ENCODE measurements at places on chromosomes 16 and 17. TPM values are rescaled to one million over a fixed set of nuclear protein-coding genes. Genes with fewer than 3 reads are reported as not detected.

PRSS33 gene
- 0.13 TPM for polyA plus RNA-seq

WIPF2 gene
- polyA plus RNA-seq = 30.0 TPM

NPIPA7 gene
- 16.8 TPM for polyA plus RNA-seq

MTMR4 gene
- polyA plus RNA-seq = 45.4 TPM

CA5A gene
- polyA plus RNA-seq = 0.17 TPM

PMP22 gene
- polyA plus RNA-seq = 145 TPM

GSDMA gene
- polyA plus RNA-seq = 0.77 TPM

MARVELD3 gene
- polyA plus RNA-seq = 8.5 TPM

DNASE1L2 gene
- 1.7 TPM for polyA plus RNA-seq

MYO15A gene
- polyA plus RNA-seq = 3.2 TPM

- DNase-seq = no peak
Observed at GRCh38 chr17:81207610-81208581, 14.9 kb downstream of the CEP131 start.

DNA sequence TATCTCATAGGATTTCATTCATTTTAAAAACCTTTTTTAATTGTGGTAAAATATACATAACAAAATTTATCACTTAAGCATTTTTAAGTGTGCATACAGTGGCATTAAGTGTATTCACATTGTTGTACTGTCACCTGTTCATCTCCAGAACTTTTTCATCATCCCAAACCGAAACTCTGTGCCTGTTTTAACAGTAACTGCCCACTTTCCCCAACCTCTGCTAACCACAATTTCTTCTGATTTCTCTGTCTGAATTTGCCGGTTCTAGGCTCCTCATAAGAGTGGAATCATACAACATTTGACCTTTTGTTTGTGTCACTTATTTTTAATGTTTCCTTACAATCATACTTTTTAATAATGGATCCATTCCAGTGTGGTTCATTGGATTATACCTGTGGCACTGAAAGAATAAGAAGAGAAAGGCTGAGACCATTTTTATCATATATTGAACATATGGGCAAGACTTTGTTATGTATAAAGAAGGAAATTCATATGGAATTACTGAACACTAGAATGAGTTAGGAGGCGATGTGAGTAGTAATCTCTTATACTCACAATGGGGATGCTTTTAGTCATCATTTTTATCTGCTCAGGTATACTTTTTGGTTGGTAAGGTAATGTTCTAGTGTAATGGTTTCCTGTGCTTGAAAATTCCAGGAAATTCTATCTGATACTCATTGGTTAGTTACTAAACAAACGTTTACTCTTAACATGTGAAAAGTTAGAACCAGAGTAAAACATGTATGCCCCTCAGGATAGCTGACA, 10.8 kb downstream of the CYLD start:
- no peak for DNase-seq

- DNase-seq = no peak
Observed at GRCh38 chr16:50550035-50550434, 1.8 kb downstream of the NKD1 start.

DNA sequence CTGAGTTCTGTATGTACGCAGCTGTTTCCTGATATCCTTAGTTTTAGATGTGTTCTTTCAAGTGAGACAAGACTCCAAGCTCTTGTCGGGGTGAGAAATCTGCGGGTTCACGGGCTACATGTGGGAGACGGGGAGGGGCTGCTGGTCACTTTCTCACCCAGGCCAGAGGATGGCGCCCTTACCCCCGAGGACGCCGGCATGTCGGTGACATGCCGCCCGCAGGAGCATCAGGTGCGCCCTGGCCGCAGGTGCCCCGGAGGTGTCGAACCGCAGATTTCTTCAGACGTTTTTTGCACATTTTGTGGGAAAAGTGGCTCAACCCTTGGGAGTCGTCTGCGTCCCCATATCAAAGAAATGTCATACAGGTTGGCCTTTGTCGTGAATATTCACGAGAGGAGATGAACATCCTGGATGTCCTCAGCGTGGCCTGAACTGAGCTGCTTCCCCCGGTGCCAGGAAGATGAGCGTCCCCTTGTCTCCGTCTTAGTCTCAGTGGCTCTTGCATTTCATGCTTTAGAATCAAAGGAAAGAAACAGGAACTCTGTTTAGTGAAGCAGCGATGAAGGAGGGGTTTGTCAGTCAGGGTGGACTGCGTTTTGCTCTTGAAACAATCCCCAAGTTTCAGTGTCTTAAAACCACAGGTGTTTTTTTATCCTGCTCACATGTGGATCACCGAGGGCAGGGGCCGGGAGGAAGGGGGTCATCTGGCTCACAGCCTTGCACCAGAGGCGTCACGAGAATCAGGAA, 75.4 kb upstream of the ZNF750 start:
- DNase-seq = no peak

DNA sequence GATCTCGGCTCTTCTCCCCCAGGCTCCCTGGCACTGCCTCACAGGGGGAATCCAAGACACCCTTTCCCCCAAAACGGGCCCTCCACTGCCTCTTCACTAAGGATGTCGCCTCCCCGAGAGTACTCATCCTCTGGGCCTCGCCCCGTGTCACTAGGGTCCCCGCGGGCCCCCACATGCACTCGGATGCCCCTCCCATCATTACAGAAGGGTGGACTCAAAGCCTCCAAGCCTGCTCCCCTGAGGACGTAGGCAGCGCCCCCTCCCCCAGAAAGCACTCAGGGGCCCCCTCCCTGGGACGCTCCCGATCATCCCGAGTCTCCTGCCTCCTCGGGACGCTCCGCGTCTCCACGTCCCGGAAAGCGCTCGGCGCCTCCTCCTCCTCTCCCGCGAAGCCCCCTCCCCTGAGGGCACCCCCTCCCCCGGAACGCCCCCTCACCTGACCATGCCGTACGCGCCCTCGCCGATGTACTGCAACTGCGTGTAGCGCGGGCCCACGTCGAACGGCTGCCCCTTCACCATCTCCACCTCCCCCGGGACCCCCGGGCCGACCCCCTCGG, 338 bp downstream of the MAPK3 start:
- peak; percentile 71 for DNase-seq

DNA sequence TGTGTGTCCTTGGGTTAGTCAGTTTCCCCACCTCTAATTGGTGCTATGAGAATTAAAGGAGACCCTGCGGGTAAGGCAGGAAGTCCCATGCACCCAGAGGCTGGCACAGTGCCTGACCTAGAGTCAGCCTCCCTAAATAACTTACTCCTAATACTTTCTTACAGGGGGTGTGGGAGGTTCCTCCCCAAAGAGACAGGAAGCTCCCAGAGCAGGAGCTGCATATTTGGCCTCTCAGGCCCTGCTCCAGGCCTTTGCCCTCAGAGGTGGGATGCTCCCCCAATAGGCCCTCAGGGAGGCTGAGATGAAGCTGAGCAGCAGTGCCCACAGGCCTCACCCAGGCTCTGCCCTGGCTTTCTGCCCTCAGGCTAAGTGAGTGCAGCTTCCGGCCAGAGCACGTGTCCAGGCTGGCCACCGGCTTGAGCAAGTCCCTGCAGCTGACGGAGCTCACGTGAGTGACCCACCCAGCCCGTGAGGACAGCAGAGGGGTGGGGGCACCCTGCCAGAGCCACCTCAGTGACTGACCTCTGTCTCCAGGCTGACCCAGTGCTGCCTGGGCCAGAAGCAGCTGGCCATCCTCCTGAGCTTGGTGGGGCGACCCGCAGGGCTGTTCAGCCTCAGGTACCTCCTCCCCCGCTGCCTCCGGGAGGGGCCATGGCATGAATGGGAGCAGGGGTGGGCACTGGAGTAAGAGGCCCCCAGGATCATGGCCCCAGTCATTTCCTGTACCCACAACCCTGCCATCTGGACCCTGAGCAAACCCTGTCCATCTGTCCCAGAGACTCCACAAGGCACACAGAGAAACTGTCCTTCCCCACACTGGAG, 31.1 kb upstream of the CPNE2 start:
- DNase-seq = no peak

DNA sequence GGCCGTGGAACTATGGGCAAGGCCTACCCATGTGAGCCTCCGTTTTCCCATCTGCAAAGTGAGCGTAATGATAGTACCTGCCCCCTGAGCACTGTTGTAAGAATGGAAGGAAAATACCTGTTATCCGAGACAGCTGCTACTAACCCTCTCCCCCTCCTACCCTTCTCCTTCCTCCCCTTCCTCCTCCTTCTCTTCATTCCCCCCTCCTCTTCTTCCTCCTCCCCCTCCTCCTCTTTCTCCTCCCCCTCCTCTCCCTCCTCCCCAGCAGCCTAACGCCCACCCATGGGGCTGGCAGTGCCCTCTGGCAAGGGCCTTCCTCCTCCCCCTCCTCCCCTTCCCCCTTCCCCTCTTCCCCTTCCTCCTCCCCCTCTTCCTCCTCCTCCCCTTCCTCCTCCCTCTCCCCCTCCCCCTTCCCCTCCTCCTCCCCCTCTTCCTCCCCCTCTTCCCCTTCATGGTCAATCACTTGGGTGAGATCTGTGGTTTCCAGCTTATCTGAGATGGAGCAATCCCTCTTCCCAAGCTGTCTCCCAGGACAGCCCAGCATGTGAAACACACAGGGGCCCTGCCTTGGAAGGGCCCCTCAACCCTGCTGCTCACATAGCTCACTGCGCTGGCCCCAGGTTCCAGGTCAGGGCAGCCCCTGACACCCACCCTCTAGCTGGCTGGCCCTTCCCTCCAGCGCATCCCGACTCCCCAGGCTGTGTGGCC, 6.4 kb downstream of the ZFPM1 start:
- DNase-seq = no peak

- DNase-seq = no peak
Observed at GRCh38 chr16:17076092-17076754, 394.5 kb downstream of the XYLT1 start.

- DNase-seq = no peak
Observed at GRCh38 chr16:31083556-31083955, 5.2 kb downstream of the PRSS53 start.

- DNase-seq = no peak
Observed at GRCh38 chr16:53769787-53770186, 65.8 kb downstream of the FTO start.

DNA sequence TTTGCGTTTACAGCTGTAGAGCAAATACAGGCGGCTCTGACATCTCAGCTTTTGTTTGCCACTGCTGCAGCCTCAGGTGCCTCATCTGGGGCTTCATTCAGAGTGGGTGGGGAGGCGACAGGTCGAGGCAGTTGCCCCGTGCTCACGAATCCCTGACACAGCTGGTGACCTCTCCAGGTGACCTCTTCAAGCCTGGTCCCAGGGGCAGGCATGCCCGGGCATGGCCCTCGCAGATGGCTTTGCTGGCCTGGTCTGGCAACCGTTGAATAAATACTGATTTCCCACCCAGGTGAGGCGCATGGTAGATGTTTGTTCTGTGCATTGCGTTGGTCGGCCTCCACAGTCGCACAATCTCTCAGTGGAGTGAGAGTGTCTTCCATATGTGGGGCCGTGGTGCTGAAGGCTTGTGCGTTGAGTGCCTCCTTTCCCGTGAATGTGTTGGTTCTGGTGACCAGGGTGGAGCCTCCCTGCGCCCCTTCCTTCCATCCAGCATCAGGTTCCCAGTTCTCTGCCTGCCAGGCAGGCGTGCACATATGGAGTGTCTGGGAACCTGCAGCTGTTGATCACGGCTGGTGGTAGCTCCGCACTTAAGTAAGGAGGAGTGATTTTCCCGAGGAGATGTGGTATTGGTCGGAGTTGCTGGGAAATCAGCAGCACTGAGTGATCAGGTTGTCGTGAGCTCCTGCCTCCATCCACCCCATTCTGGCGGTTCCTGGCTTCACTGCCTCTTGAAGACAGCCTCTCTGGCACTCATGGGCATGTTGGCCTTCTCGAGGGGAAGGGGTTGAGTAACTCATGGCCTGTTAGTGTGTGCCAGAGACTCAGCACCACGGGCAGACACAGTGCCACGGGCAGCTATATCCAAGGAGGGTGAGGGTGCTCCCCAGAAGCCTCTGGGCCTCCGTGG, 149.7 kb downstream of the RPTOR start:
- no peak for DNase-seq

- peak; percentile 61 for DNase-seq
Observed at GRCh38 chr17:57999496-58000017, 7.5 kb downstream of the SRSF1 start.

DNA sequence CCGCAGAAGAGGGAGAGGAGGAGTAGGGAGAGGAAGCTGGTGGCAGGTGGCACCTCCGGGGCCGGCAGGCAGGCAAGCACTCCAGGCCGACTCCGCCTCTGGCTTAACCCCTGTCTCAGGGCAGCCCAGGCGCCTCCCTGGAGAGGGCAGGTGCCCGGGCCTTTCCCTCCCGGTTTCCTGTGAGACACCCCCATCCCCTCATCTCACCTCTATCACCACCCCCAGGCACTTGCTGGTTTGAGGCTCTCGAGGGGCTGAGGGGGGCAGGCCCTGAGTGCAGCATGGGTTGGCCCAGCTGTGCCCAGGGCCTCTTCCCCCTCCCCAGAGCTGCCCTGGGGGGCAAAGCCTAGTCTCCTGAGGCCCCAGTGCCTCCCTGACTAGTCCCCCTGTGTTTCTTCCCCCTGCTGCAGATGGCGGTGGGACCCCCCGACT, 6.0 kb downstream of the DOC2A start:
- DNase-seq = peak; percentile 60

- DNase-seq = no peak
Observed at GRCh38 chr17:4676791-4677190, 27.1 kb downstream of the PELP1 start.
